Placental epithelial cell (primary cell): ENCODE measurements at places on chromosomes 12 and 14. TPM values are rescaled to one million over a fixed set of nuclear protein-coding genes. Genes with fewer than 3 reads are reported as not detected.

TSHR gene
- total RNA-seq = 0.22 and 1.2 TPM in 2 replicates

SVOP gene
- not detected in 2 replicates for total RNA-seq

PLEK2 gene
- 22.4 and 26.7 TPM in 2 replicates for total RNA-seq

SELPLG gene
- total RNA-seq = 2.0 and 3.9 TPM in 2 replicates

NKX2-1 gene
- not detected in 2 replicates for total RNA-seq

TAS2R46 gene
- 2.5 and 2.7 TPM in 2 replicates for total RNA-seq

PPP4R4 gene
- total RNA-seq = under 0.01 and 0.54 TPM in 2 replicates

SYCP3 gene
- under 0.01 TPM in 1 of 2 replicates, not detected in the other for total RNA-seq

TMEM121 gene
- total RNA-seq = 3.3 and 3.9 TPM in 2 replicates

ALDH1L2 gene
- total RNA-seq = 3.9 and 6.8 TPM in 2 replicates

FGF23 gene
- total RNA-seq = not detected in 2 replicates

CHFR gene
- 43.2 and 53.5 TPM in 2 replicates for total RNA-seq

LGR5 gene
- total RNA-seq = 4.4 and 7.5 TPM in 2 replicates

GALC gene
- 23.9 and 24.9 TPM in 2 replicates for total RNA-seq

FOXM1 gene
- 3.5 and 8.9 TPM in 2 replicates for total RNA-seq

TMTC1 gene
- total RNA-seq = under 0.01 and 0.39 TPM in 2 replicates

ZNF268 gene
- total RNA-seq = 22.0 and 35.1 TPM in 2 replicates

GCH1 gene
- total RNA-seq = under 0.01 and 0.87 TPM in 2 replicates

RTL1 gene
- not detected in 2 replicates for total RNA-seq

CRIP2 gene
- total RNA-seq = 3.7 and 14.5 TPM in 2 replicates

NOC4L gene
- total RNA-seq = 7.5 and 20.4 TPM in 2 replicates

SSPN gene
- total RNA-seq = 2.4 and 3.9 TPM in 2 replicates

TAS2R42 gene
- not detected in 2 replicates for total RNA-seq

GPR137C gene
- total RNA-seq = 0.39 and 0.98 TPM in 2 replicates

EML5 gene
- not detected in 2 replicates for total RNA-seq

OAS2 gene
- total RNA-seq = 0.39 and 0.54 TPM in 2 replicates

TAS2R8 gene
- total RNA-seq = not detected in 2 replicates

XPOT gene
- total RNA-seq = 47.1 and 78.2 TPM in 2 replicates

CLEC7A gene
- 27.7 and 44.0 TPM in 2 replicates for total RNA-seq

OTX2 gene
- not detected in 2 replicates for total RNA-seq

TAS2R7 gene
- 0.39 TPM in 1 of 2 replicates, not detected in the other for total RNA-seq

DDHD1 gene
- total RNA-seq = 5.9 and 7.1 TPM in 2 replicates

GLT1D1 gene
- total RNA-seq = 0.11 TPM in 1 of 2 replicates, not detected in the other
